ENCODE measurements at places on chromosomes 12 and 14.

DNA sequence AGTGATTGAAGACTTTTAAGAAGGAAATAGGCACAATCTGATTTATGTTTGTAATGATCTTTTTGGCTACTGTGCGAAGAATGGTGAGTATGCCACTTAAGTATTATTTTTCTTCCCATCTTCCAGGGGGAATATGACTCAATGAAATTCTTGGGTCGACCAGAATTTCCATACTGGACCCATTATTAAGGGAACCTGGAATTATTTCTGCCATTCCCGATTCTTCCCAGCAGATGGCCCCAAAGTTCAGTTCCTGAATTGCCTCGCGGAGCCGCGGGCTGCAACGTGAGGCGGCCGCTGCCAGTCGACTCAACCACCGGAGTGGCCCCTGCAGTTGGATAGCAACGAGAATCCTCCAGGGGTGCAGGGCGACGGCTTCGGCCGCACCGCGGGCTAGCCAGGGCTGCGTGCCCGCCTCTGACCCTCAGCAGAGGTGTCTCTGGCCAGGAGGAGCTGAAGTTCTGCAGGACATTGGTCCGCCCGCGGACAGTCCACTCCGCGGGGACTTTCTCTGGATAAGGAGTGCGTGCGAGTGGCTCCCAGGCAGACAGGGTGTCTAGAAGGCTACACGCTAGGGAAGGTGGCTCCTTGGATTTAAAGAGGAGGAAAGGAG is 628 bp upstream of the TSHR start:
- peak; percentile 56 for DNase-seq

GRCh38 chr14:67697006-67697405 is 1.4 kb upstream of the RDH11 start:
- no peak for DNase-seq

- DNase-seq = no peak
Observed at GRCh38 chr14:96638041-96638855, 136.1 kb downstream of the PAPOLA start.

- DNase-seq = no peak
Observed at GRCh38 chr12:103468837-103469236, 26.9 kb downstream of the C12orf42 start.

GRCh38 chr12:65463611-65464010 is 185.1 kb downstream of the MSRB3 start:
- DNase-seq = no peak

DNA sequence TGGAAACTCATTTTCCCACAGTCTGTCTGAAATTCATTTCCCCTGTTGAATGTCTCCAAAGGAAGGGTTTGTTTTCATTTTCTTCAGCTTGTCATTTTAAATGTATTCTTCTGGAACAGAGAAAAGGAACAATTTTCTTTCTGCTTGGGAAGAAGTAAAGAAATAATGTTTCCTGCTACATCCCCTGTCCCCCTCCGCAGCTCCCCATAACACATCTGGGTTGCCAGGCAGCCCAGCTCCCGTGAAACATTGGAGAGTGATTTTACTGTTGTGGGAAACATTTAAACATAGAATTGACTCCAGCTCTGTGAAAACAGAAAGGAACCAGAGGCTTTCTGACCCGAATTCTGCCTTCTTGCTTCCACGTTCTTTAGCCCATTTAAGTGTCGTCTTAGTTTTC is 159.5 kb downstream of the TMEM132C start:
- no peak for DNase-seq

GRCh38 chr14:101363880-101364391 is 197.4 kb upstream of the DIO3 start:
- DNase-seq = no peak

- DNase-seq = no peak
Observed at GRCh38 chr14:30708157-30708556, 86.0 kb downstream of the SCFD1 start.

GRCh38 chr12:4114986-4115385 is 158.6 kb upstream of the CCND2 start:
- no peak for DNase-seq

DNA sequence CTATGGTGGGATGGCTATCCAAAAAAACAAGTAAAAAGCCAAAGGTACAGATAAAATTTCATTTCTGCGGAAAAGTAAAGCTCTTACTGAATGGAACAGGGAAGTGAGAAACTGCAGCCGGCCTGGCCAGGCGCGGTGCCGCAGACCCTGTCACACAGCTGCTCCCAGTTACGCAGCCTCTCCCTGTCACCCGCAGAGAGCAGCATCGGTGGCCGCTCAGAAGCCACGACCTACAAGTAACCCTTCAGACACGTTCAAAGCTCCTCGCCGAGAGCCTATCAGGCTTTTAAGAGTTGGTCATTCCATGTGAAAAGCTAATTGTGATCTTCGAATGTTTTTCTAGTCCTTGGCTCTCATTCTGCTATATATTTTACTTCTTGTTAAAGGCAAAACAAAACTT is 11.0 kb upstream of the ANKLE2 start:
- no peak for DNase-seq

DNA sequence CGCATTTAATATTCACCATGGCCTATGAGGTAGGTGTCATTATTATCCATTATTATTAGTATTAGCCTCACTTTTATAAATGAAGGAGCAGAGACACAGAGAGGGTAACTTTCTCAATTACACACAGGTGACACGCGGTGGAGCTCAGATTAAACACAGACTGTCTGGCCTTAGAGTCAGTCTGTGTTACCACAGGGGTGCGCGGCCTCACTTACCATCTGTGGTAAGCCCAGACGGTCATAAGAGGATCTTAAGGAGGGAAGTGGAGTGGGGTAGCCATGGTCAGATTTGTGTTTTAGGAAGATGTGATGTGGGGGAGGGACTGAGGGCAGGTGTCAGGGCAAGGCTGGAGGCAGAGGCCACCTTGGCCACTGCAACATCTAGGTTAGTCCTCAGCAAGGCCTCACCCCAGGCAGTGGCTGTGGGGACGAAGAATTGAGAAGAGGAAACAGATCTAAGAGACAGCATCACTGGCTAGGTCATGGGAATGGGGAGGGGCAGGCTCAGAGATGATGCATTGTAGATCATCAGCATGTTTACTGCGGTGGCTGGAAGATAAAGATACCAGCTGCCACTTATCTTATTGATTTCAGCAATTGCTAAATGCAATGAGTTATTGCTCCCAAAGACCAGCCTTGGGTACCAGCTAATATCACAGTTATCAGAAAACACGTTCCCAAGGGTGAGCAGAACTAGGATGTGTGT is 67.1 kb downstream of the SERPINA3 start:
- DNase-seq = no peak

- DNase-seq = no peak
Observed at GRCh38 chr14:92641306-92641705, 107.1 kb downstream of the LGMN start.

DNA sequence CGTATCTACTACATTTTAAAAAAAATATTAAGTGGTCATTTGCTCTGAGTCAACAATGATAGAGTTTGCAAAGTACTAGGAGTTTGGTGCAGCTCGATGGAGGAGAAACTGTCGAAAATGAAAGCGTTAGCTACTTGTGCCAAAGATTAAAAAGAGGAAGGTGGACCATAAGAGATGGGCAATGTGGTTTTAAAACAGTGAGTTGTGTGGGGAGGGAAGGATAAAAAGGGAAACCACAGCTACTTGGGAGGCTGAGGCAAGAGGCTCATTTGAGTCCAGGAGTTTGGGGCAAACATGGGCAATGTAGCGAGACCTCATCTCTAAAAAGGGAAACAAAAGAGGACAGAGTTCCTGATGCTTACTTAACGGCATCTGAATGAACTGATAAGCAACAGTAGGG is 18.2 kb upstream of the STRAP start:
- DNase-seq = no peak

DNA sequence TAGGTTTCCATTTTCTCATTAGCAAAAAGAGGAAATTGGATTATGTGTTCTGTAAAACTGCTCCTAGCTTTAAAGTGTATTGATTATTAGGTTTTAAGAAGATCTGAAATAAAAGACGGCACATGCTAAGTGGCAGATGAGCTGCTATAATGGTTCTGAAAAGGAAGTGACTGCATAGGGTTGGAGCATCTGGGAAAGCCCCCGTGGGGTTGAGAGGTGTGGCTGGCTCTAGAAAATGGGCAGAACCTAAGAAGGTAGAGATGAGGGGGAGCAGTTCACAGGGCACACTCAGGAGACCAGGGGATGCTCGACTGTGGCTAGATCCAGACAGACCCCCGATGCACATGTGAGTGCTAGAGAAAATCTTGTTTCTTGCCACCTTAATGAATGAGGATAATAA is 1.9 kb downstream of the IFNG-AS1 start:
- DNase-seq = peak; percentile 47

- DNase-seq = no peak
Observed at GRCh38 chr14:38207377-38207735, 348 bp upstream of the SSTR1 start.

- no peak for DNase-seq
Observed at GRCh38 chr12:105569886-105570285, 239.4 kb downstream of the C12orf75 start.

- no peak for DNase-seq
Observed at GRCh38 chr14:78403278-78403815, 233.2 kb downstream of the NRXN3 start.

- DNase-seq = no peak
Observed at GRCh38 chr12:57300961-57301584, 50.1 kb upstream of the STAC3 start.

DNA sequence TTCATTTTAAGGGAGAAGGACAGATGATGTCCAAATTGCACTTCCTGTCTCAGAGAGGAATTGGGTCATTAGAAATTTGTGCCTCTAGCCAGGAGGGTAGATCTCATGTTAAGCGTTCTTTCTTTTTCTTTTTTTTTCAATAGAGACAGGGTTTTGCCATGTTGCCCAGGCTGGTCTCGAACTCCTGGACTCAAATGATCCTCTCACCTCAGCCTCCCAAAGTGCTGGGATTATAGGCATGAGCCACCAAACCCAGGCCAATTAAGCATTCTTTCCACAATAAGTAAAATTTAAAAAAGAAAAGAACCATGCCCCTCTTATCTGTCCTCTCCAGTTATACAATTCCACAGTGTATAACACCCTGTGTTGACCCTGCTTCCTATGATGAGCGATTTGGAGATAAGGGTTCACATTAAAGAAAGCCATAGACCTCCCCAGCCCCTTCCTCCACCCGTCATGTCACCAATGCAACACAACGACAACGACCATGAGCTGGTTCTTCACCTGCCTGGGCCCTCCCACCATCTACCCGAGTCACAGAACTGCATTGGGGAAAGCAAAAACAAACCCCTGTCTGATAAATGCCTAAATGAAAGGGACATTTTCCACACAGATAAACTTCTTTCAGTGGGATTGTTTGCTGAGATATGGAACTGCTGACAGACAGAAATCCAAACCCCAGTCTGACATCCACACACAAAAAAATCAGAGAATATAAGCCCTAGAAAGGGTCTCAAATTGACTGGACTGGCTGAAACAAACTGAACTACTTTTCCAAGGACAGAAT is 37.3 kb downstream of the SSH1 start:
- DNase-seq = no peak

- no peak for DNase-seq
Observed at GRCh38 chr14:94795372-94795771, 25.5 kb upstream of the GSC start.

GRCh38 chr12:116892349-116893140 is 11.3 kb upstream of the HRK start:
- DNase-seq = no peak

All from activated gamma-delta T cell treated with anti-CD3 and anti-CD28 coated beads, Interleukin-2, amount 50 U/mL, for 16 hours (primary cell).